ENCODE measurements at places on chromosomes 2 and 18.

DNA sequence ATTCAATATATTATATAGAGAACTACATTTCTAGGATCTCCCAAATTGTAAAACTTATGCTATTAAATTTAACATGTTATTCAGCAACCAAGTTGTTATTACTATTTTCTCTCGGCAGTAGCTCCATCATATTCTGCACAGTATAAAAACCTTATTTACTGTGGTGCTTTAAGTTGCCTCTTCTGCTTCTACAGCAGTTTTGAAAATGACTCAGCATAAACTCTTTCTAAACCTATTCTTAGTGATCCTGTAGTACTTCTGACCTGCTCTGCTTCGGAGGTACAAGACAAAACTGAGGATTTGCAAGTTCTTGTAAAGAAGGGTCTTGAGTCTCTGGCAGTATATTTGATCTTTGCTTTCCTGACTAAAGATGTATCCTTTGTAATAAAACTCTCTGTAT lies 567.2 kb downstream of the TMX3 start:
- DNase-seq, result no peak

DNA sequence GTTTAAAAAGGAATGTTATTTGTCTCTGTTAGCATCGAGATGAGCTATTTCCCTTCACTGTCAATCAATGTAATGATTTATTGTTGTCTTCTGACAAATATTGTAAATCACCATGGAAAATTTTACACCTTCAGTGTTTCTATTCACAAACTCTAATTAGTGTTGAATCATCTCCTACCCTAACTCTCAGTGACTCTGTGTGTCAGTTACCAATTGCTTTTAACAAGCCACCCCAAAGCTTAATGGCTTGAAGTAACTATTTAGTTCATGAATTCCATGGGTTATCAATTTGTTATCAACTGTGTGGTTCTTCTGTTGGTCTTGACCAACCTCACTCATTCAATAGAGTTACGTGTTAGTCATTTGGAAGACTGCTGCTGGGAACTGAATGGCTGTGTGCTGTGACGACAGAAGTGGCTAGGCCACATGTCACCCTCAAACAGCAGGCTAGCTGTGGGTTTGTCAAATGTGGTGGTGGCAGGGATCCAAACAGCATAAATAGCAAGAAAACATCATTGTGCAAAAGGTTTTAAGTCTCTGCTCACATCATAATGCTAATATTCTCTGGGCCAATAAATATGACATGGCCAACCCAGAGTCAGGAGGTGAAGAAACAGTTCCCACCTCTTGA lies 910.8 kb upstream of the CDH2 start:
- no peak for DNase-seq

DNA sequence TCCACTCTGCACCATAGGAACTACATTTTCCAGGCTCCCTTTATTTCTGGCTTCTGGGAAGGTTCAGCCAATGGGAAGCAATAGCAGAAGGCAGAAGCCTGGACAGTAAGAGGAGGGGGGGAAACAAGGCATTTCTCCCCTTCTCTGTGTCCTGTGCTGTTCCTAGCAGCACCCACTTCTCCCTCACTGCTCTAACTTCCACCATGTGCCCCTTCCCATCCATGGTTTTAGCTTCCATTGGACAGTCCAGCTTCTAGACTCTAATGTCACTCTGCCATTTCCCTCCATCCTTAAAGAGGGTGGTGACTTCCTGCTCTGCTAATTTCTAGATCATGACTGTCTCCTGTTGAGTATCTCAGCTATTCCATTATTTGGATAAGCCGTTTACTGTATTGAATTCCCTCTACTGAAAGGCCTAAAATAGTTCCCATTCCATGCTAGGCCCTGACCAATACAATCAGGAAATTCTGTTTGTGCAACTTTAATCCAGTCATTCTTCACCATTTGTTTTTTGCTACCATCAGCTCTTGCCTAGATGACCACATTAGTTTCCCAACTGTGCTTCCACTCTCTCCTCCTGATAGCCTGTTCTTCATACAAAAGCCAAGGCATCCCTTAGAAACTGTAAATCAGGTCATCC lies 20.8 kb upstream of the LYPD1 start:
- no peak for DNase-seq

GRCh38 chr2:127121776-127122176 lies 14.8 kb upstream of the BIN1 start:
- DNase-seq, result no peak

DNA sequence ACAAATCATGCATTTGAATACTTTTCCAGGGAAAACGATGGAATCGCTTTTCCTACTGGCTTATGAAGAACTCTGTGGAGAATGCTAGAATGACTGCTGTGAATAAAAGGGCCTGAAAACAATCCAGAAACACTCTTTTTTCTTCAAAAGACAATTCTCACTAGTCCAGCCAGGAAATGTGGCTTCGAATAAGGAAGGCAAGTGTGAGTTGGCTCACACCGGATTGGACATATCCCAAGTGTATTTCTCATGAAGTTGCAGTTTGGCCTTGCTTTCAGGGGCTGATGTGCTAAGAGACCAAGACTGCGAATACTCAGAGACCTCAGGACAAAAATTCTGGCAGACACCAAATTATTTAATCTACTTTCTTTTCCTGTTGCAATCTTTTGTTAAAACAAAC lies 54.1 kb downstream of the FIGN start:
- no peak for DNase-seq

DNA sequence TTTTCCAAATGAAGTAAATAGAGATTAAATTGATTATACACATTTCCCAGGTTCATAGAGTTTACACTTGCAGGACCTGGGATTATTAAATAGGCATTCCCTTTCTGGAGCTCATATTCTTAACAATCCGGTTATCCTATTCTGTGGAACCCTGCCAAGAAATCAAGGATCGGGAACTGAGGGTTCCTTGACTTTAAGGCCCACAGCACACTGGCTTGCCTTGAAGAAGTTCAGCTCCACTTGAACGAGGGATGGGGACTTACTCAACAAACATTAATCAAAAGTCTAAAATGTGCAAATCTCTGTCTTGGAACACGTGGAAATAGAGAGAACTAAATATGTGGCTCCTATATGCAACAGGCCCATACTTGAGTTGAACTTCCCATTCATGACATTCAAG lies 142.3 kb upstream of the RGPD4 start:
- DNase-seq, result no peak

GRCh38 chr2:146844226-146844990 lies 1000.4 kb upstream of the ACVR2A start:
- DNase-seq, result no peak

GRCh38 chr2:128535953-128536352 lies 217.3 kb upstream of the HS6ST1 start:
- no peak for DNase-seq

DNA sequence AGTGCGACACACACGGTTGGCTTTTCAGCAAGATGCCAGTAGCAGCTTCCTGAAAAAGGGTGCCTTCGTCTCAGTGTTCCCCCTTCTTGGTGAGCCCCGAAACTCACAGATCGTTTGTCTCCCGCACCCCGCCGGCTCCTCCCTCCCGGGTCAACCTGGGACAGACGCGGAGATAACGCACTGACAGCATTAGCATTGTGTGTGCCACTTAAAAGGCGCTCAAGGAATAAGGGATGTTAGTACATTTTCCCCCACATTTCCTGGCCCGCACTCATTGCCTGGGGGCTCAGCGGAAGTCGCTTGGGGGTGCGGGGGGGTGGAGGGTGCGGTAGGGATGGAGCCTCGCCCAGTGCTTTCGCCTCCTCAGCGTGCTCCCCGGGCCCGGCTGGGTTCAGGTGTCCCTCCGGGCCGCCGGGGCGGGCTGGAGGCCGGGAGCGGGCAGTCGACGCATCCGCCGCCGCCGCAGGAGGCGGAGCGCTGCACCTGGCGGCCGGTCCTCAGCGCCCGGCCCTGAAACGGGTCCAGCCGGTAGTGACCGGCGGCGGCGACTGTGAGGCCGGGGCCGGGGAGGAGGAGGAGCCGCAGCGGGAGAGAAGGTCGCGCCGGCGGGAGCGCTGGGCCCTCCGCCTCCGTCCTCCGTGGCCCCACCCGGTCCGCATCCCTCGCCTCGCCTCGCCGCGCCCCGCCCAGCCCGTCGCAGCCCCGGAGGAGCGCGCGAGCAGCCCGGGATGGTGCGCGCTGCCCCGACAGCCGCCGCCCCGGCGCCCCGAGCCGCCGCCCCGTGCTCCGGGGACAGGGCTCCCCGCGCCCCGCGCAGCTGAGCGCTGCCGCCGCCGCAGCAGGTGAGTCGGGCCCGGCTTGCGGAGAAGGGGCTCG lies at the start of gene MFSD6:
Gene MFSD6 (plus strand): TSS at position 694 of the 876 bp plus-strand sequence. CDS start 27,675 bp downstream, outside the sequence.
- DNase-seq, result peak; percentile 43

DNA sequence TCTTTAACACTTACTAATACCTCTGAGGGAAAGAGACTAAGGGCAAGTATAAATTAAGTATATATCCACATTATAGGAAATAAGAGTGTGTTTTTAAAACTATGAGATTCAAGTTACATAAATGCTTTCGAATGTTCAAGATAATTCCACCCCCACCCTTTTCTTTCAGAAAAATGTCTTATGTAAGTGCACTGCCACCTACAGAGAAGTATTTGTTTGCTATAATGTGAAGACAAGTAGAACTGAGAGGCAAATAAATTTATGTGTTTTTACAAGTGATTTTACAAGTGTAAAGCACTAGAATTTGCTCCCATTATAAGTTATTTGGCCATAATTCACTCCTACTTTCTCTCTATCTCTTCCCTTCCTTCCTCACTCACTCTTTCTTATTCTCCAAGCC lies 99.9 kb upstream of the CRACDL start:
- DNase-seq, result no peak

DNA sequence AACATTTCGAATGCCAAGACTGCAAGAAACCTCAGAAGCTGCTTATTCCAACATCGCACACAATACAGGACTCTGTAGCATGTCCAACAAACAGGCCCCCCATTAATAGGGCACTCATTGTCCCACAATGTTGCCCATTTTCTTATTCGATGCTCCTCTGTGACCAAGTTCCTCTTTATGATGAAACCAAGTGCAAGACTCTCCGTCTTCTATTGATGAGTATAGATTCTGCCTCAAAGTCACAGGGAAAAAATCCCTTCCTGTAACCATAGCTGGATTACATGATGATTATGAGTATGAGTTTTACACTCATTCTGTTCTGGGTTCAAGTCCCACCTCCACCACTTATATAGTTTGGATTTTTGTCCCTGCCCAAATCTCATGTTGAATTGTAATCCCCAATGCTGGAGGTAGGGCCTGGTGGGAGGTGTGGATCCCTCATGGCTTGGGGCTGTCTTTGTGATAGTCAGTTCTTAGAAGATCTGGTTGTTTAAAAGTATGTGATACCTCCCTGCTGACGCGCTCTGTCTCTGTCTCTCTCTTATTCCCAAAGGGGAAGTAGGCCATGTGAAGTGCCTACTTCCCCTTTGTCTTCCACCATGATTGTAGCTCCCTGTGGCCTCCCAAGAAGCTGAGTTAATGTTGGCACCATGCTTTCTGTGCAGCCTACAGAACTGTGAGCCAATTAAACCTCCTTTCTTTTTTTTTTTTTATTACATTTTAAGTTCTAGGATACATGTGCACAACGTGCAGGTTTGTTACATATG lies 148.7 kb downstream of the OSR1 start:
- DNase-seq, result no peak

GRCh38 chr18:22641958-22642357 lies 224.2 kb upstream of the CTAGE1 start:
- no peak for DNase-seq

GRCh38 chr2:129733041-129733440 lies 246.4 kb upstream of the RAB6C start:
- no peak for DNase-seq

DNA sequence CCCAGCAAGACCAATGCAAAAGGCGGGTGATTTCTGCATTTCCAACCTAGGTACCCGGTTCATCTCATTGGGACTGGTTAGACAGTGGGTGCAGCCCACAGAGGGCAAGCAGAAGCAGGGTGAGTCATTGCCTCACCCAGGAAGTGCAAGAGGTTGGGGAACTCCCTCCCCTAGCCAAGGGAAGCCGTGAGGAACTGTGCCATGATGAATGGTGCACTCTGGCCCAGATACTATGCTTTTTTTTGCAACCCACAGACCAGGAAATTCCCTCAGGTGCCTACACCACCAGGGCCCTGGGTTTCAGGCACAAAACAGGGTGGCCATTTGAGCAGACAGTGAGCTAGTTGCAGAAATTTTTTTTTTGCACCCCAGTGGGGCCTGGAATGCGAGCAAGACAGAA lies 662.6 kb upstream of the ACVR2A start:
- peak; percentile 51 for DNase-seq

DNA sequence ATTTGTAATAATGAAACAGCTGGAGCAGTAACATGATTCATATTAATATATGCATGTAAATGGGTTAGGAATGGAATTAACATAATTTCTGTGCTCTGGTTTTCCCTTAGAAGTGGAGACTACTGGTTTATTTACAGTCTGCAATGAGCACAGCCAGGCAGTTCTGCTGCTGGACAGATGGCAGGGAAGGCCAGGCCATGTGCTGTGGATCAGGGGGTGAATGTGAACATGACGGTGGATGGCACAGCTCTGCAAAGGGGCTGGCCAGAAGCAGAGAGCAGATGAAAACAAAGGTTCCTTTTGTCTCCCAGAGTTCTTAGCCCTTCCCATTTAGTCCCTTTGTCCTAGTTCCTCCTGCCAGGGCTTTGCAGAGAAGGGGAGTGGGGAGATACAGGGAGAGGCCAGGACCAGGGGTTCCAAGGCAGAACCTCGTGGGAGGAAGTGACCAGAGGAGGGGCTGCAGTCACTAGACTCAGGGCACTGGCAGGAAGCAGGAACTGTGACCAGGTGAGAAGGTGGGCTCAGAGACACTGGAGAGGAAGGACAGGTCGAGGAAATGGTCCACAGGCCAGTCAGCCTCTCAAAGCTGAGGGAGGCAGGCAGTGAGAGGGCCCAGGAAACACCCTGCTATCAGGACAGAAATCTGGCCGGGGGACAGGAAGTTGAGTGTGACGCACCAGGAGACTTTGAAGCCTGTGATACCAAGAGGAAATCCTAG lies 112.9 kb upstream of the ATP8B1 start:
- no peak for DNase-seq

GRCh38 chr2:176038694-176039093 lies 36.6 kb upstream of the LNPK start:
- DNase-seq, result no peak

- DNase-seq, result peak; percentile 13
Measured at GRCh38 chr2:152694161-152694661, 23.1 kb downstream of the PRPF40A start.

DNA sequence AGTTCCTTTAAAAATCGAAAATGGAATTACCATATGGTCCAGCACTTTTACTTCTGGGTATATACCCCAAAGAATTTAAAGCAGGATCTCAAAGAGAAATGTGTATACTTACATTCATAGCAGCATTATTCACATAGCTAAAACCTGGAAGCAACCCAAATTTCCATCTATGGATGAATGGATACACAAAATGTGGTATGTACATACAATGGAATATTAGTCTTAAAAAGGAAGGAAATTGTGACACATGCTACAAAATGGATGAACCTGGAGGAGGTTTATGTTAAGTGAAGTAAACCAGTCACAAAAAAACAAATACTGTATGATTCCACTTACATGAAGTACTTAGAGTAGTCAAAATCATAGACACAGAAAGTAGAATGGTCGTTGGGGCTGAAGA lies 147.9 kb upstream of the LTBP1 start:
- no peak for DNase-seq

- no peak for DNase-seq
Measured at GRCh38 chr2:226799976-226800940, 638 bp upstream of the IRS1 start.

All from activated T-helper 9 cell treated with anti-CD3 and anti-CD28 coated beads, Interleukin-2, amount 50 U/mL, for 16 hours (primary cell).